ENCODE measurements at places on chromosomes 16 and 17. TPM values are rescaled to one million over a fixed set of nuclear protein-coding genes. Genes with fewer than 3 reads are reported as not detected.
A peak's percentile ranks its signal among the peaks of the same experiment; 100 is the strongest.

GRCh38 chr17:63476459-63476853 is 405 bp upstream of the ACE start:
- peak; percentile 31 for DNase-seq

- no peak for DNase-seq
Observed at GRCh38 chr17:310111-311010, 42.2 kb downstream of the RPH3AL start.

DNA sequence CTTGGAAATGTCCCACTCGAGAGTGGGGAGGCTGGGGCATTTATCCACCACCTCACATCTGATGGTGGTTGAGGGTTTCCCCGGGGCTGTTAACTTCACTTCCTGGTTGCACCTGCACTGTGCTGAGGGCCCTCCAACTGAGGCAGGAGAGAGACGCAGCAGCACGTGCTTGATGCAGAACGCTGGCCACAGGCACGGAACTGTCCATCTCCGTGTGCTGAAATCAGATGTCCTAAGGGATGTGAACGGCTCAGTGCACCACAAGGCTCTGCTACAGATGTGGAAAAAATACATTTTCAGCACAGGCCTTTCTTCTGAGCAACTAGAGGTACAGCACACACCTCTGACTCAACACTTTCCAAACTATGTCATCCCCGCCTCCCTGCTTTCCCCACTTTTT is 114.8 kb upstream of the C16orf82 start:
- no peak for DNase-seq

DNA sequence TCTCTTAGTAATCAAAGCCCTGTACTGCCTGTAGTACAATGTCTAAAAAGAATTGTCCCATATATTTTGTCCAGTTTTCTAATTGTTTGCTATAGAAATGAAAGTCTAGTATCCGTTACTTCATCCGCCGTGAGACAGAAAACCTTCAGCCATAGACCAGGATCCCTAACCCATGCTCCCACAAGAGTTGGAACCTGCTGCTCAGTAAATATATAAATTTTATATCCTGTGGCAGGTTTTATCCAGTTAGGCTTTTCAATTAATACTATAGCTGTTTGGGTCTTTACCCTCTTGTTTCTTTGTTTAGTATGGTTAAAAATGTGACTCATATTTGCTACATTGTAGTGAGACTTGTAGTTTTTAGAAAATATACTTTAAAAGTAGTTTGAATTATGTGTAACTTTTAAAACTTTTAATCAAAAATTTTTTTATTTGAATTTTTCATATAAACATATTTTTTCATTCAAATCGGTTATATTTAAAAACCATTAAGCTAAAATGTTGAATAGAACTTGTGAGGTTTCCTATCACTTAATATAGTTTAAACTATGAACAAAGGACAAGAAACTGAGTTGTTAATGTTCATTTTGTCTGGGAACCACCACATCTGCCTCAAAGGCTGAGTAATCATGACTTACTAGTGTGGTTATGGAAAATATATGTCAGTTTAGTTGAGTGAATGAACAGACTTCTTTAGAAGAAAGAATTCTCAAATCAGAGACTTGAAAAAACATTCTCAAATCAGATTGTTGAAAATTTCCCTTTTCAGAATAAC is 54.8 kb downstream of the VMP1 start:
- DNase-seq: no peak

The DYNC1LI2 gene
- 181 TPM for total RNA-seq

The ZP2 gene
- not detected for total RNA-seq
